ENCODE measurements at places on chromosomes 16 and 17.

DNA sequence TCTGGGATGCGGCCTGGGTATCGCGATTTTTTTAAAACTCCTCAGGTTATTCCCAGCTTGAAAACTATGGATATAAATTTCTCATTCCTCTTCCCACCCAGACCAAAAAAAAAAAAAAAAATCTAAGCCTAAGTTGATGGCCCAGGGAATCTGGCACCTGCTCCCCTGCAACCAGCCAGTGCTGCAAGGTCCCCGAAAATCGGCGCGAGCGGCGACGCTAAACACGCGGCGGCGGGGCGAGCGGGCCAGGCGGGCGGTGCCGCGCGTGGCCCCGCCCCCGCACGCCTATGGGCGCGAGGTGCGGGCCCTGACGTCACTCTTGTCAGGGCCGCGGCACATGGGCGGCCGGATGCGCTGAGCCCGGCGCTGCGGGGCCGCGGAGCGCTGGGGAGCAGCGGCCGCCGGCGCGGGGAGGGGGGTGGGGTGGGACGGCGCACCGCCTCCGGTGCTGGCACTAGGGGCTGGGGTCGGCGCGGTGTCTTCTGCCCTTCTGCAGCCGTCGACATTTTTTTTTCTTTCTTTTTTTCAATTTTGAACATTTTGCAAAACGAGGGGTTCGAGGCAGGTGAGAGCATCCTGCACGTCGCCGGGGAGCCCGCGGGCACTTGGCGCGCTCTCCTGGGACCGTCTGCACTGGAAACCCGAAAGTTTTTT lies at the start of gene HLF:
TSS of gene HLF (plus strand) at position 316 of the 654 bp plus-strand sequence. CDS start 525 bp downstream, outside the sequence.
- peak; percentile 54 for DNase-seq

DNA sequence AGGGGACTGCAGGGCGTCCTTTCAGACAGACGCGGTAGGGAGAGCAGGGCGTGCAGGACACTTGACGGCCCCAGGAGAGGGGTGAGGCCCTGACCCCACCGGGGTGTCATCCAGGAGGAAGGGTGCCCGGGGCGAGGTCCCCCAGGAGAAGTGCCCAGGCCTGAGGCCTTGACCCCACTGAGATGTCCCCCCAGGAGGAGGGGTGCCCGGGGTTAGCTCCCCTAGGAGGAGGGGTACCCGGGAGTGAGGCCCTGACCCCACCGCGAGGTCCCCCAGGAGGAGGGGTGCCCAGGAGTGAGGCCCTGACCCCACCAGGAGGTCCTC lies 27.2 kb upstream of the METRNL start:
- DNase-seq = no peak

- no peak for DNase-seq
Observed at GRCh38 chr17:74916136-74916850, 6.8 kb downstream of the USH1G start.

- no peak for DNase-seq
Observed at GRCh38 chr17:20092973-20093626, 83.9 kb downstream of the SPECC1 start.

DNA sequence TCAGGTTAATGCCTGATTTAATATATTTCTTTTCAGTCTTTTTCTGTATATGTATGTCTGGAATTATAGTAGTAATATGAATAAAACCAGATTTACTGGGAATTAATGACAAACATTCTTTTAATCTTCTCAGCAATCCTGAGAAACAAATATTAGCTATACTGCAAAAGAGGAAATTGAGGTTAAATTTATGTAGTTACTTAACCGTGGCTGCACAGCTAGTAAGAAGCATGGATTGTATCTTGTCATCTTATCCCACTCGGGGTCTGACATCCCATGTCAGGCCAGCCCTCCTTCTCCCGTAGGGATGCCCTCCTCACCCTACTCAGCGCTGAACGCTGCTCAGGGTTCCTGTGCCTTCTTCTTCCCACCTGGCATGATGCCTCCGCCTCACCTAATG lies 143.0 kb downstream of the FTO start:
- DNase-seq = no peak

DNA sequence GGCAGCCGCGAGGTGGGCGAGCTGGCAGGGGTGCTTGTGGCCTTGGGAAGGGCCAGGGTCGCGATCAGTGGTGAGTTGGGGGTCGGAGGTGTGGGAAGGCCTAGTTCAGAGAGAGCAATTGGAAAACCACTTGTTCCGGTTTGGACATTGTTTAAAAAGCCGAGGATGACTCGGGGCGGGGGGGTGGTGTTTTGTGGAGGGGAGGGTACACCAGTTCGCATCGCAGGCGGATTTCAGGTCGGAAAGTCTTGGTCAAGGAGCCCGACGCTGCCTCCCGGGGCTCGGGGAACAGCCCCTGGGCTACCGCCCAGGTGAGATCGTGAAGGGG lies 66.4 kb downstream of the KPNA2 start:
- DNase-seq = no peak

DNA sequence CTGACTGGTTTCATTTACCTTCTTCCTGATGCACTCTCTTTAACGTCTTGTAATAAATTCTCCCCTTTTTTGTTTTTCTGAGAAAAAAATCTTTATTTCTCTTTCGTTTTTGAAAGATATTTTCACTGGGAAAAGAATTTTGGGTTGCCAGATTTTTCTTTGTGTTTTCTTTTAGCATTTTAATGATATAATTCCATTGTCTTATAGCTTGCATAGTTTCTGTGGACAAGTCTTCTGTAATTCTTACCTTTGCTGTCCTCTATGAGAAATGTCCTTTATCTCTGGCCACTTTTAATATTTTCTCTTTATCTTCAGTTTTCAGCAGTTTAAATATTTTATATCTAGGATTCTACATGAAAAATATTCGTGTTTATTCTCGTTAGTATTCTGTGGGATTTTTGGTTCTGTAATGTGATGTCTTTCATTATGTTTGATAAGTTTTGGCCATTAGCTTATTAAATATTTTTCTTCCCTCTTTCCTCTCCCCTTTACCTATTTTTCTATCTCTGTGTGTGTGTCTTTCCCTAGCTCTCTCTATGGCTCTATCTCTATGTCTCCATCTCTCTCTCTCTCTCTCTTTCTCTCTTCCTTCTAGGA lies 236.5 kb downstream of the C16orf95 start:
- no peak for DNase-seq

DNA sequence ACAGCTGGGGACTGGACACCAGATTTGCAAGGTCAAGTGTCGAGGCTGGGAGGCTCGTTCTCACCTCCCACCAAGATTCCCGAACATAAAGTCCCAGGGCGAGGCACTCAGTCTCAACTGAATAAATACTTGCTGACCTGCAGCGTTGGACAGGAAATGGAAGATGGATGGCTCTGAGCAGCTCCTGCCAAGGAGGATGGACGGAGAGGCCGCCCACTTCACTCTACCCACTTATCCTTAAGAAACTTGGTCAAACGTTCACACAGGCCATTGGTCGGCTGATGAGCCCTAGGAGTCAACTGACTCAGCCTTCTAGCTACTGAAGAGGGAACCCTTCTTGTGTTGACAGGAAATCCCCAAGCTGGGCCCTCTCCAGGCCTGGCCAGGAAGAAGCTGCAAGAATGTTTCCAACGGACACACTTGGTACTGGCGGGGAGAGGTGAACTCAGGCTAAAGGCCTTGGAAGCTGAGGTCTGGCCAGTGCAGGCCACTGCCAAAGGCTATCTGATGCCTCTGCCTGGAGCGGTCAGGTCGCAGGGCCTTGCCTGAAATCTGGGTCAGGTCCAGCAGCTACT lies 50.0 kb downstream of the VAC14 start:
- DNase-seq = peak; percentile 27

- no peak for DNase-seq
Observed at GRCh38 chr16:86389566-86390328, 120.6 kb upstream of the FOXF1 start.

GRCh38 chr17:55152236-55152635 lies 112.5 kb upstream of the HLF start:
- no peak for DNase-seq

DNA sequence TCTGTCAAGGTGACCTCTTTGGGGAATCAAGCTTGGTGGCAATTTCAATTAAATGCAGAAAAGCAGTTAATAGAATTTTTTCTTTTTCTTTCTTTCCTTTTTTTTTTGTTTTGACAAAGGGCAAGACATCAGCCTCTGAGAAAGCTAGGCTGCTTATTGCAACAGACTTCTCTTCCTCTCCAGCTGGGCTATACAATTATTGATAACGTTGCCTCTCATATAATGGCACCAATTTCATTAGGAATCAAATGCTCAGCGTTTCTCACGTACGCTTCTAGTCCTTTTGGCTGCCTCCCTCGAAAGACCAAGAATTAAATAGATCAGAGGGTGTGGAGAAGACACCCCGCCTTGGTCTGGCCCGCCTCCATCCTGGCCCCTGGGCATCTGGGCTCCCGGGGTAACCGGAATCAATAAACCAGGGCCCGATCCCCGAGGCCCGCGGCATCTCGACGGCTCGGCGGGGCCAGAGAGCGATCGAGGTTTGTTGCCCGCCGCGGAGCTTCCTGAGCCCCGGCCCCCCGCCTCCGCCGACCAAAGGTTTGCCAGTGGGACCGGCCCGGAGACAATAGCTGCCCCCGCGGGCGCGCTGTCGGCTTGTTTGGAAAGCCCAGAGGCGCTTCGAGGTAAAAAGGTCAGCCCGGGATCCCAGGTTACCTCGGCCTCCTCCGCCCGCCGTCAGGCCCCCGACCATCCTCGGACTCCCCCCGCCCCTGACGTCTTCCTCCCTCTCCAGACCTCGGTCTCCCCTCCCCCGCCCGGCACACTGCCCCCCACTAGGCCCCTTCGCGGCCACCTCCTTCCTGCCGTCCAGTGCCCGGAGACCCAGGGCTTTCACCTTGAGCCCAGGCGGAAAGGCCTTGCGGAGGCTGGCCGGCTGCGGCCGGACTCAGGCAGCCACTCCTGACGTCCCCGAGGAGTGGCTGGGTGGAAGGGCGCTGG lies 3.9 kb downstream of the HOXB1 start:
- peak; percentile 32 for DNase-seq

DNA sequence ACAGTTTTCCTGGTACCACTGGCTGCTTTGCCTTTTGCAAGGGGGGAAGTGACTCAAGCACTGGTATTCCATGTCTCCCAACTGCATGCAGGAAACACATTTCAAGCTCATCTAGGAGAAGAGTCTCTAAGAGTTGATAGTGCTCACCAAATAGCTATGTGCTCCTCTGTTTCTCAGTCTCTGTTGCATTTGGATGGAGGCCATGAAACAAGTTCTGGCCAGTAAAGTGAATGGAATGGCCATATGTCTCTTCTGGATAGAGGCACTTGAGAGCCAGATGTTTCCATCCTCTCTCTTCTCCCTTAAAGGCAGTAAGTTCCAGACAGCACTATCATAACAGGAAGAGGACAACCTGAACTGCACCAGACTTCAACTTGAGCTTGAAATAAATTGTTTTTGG lies 60.6 kb downstream of the C16orf82 start:
- DNase-seq = no peak

- DNase-seq = no peak
Observed at GRCh38 chr17:42424991-42425610, 2.0 kb upstream of the CAVIN1 start.

GRCh38 chr17:70098030-70098429 lies 23.0 kb downstream of the KCNJ16 start:
- DNase-seq = no peak

GRCh38 chr16:60763869-60764268 lies 1272.4 kb downstream of the CDH8 start:
- DNase-seq = no peak

GRCh38 chr17:17043461-17044271 lies 1.4 kb downstream of the MPRIP start:
- no peak for DNase-seq

- no peak for DNase-seq
Observed at GRCh38 chr17:54085934-54086333, 263.2 kb downstream of the KIF2B start.

DNA sequence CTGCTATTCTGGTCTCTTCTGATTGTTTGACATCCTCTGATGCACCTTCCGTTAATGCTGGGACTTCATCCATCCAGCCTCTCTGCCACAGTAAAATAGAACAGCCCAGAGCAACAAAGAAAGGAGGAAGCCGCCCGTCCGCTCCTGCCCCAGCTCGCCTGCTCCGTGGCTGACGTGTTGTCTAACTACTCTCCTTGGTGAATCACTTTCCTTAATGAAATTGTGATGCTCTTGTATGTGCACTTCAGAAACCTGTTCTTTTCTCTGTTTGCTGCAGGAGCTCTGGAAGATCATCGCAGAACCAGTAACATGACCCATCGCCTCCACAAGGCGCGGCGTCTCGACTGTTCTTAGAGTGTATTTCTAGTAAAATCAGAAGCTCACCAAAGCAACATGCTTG lies 24.3 kb downstream of the METTL22 start:
- no peak for DNase-seq

GRCh38 chr17:41665566-41666236 lies 23.0 kb upstream of the EIF1 start:
- DNase-seq = peak; percentile 96

DNA sequence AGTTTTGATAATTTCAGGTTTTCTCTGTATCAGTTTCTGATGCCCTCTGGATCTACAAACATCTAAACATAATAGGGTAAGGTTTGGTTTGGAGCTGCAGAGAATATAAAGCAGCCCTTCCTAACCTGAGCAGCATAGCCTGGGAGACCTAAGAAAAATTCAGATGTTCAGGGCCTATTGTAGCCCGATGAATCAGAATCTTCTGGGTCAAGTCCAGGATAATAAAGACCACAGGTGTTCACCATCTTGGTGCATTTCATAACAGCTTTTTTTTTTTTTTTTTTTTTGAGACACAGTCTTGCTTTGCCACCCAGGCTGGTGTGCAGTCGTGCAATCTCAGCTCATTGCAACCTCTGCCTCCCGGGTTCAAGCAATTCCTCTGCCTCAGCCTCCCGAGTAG lies 19.7 kb upstream of the ARHGAP17 start:
- DNase-seq = no peak

DNA sequence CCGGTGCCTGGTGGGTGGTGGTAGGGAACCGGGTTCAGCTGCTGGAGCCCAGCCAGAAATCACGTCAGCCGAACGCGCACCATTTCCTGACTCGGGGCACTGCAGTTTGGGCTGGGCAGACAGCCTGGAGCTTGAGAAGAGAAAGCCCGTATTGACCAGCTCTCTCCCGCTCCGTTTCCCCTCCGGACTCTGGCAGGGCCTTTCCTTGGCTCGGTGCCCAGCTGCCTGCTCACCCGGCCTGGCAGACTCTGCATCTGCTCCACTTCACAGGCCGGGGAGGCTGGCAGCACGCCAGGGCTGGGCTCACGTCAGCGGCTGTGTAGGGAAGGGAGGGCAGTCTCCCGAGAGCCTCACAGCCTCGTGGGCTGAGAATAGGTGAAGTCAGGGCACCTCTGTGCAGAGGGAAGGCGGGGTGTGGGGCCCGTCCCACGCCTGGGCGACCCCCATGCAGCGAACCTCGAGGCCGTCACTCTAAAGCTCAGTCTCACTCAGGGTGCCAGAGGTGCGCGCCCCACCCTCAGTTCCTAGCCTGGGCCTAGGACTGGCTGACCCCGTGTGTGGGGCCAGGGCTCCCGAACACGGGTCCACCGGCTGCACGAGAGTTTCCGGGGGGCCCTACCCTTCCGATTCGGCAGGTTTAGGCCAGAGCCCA lies 59.1 kb downstream of the OR1D5 start:
- DNase-seq = no peak

DNA sequence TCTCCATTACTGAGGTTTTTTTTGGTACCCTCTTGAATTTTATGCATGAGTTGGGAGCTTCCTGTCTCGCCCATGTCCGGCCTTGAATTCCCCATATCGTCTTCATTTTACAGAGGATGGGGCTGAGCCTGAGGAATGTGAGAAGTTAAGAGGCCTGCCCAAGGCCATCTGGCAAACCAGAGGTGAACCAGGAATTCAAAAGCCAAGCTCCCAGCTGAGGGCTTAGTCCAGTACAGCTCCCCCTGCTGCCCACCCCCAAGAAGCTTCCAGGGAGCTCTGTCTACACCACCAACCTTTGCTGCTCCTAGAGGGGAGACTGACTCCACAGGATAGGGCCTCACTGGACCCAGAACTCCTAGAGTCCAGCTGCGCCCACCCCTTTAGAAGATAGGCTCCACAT lies 20.7 kb upstream of the C16orf78 start:
- peak; percentile 49 for DNase-seq

GRCh38 chr17:73535746-73536145 lies 108.5 kb downstream of the SDK2 start:
- no peak for DNase-seq

Measured in endothelial cell (in vitro differentiated cells).